GM13977 (cell line): ENCODE measurements at places on chromosomes 11 and 22.

DNA sequence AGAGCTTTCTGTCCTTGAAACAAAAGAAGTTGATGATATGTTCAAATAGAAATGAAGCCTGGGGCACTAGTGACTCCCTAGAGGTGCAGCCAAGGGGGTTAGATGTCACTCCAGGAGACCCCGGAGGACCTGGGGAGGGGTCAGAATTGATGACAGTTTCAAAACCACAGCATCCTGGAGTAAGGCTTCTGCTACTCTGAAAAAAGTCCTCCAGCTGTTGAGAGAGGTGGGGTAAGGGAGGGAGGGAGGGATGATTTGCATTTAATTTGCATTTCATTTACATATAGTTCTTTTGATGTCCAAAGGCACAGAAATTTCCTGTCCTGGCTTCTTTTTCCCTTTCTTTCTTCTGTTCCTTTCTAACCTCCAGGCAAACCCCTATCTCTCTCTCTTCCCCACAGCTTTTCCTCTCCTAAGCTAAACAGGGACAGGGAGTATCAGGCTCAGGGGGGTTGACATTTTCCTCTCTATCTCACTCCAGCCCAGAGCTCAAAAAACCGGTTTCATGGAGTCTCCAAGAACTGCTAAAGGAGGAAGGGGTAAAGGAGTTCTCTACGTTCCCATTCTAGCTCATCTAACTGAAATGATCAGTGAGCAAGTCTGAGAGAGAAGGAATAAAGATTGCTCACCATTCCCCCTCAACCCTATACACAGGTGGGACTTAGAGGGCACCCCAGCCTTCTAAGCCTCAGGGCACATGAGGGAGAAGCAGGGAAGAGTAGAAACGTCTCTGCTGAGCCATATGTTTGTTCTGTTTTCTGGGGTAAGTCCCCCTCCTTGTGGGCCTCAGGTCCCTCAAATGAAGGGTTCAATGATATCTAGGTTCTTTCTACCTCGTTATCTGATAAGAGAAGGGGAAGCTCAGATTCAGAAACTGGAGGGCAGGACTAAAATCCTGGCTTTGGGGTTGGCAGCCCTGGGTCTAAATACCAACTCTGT is 3.5 kb upstream of the POU2F3 start:
- DNase-seq, result no peak

DNA sequence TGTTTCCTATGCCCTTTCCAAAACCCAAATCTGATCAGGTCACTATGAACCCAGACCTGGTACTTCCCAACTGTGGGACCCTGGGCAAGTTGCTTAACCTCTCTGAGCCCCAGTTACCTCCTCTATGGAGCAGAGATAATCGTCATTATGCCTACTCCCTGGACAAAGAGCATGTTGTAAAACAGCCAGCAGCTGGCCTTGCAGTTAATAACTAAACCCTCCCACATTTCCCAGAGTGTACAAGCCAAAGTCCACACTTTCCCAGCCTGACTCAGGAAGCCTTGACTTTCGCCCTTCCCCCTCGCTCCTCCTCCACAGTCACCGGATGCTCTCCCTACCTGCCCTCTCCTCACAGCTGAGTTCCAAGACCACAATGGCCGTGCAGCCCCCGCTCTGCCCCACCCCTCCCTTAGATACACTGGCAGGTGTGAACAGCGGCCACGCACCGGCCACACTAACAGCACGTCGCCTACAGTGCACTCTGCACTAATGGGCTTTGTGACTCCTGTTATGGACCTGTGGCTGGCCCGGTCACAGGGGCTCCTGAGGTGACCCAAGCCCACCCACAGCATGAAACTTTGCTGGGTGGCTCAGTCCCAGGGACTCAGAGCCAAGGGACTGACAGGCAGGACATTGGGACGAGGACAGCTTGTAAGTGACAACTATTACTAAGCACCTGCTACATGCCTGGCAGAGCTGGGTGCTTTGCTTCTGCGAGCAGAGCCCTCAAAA is 15.6 kb upstream of the MFNG start:
- DNase-seq, result no peak

GRCh38 chr11:69645801-69646492 is 5.0 kb downstream of the CCND1 start:
- no peak for DNase-seq

GRCh38 chr11:94762208-94762607 is 5.9 kb upstream of the AMOTL1 start:
- no peak for DNase-seq

DNA sequence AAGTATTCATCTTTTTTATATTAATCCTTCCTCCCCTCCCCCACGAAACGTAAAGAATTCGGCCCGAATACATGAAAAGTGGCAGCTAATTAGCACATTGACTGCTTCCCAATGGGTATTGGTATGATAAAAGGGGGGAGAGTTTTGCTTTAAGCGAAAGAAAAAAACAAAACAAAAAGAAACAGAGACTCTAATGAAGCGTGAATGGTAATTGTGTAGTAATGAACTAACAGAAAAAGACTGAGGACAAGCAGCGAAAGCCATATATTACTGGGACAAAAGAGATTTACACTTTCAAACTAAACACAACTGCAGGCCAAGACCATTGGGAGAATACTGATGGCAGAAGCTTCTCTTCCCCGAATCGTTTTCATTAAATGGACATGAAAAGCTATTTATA is 2.5 kb downstream of the DBX1 start:
- DNase-seq, result peak; percentile 31

DNA sequence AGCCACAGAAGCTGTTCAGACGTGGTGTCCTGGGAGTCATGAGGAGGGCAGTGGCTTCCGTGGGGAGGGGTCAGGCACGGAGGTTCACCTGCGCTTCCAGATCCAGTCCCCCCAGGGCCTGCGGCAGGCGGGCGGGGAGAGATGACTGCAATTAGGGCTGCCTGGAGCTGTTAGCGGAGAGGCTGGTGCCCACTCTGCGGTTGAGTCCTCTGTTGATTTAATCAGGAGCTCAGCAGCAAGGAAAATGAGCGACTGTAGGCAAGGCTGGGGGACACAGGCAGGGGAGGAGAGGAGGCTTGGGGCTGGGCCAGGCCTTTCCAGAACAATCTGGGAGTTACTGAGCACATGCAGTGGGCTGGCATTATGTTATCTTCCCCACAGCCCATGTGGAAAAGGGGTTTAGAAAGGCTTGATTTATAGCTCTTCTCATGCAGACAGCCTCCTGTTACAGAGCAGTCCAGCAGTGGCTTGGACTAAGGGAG is 13.1 kb downstream of the PLCB3 start:
- no peak for DNase-seq
